ENCODE measurements at places on chromosomes 6 and 20. TPM values are rescaled to one million over a fixed set of nuclear protein-coding genes. Genes with fewer than 3 reads are reported as not detected.
A peak's percentile ranks its signal among the peaks of the same experiment; 100 is the strongest.

DNA sequence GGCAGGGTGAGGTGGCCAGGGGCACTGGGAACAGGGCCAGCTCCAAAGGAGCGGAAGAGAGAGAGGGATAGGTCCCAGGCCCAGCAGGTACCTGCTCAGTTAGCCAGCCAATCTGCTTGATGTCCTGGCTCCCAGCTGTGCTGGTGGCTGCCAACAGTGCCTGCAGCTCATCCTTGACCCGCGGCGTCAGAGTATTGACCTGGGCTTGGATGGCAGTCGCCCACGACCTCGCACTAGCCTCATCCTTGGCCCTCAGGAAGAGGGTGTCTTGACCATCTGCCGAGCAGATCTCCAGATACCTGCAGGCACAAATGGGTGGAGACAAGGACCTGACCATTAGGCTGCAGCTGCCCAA lies 11.1 kb upstream of the CDK5RAP1 start:
- no peak for DNase-seq

GRCh38 chr20:60840971-60841370 lies 411.1 kb upstream of the CDH4 start:
- DNase-seq = no peak

- DNase-seq = no peak
Observed at GRCh38 chr6:142898927-142899895, 45.8 kb downstream of the HIVEP2 start.

- no peak for DNase-seq
Observed at GRCh38 chr20:37262505-37262904, 891 bp upstream of the GHRH start.

GRCh38 chr6:100420711-100421110 lies 44.0 kb downstream of the SIM1 start:
- DNase-seq = no peak

- no peak for DNase-seq
Observed at GRCh38 chr6:131524695-131525336, 48.2 kb upstream of the ARG1 start.

DNA sequence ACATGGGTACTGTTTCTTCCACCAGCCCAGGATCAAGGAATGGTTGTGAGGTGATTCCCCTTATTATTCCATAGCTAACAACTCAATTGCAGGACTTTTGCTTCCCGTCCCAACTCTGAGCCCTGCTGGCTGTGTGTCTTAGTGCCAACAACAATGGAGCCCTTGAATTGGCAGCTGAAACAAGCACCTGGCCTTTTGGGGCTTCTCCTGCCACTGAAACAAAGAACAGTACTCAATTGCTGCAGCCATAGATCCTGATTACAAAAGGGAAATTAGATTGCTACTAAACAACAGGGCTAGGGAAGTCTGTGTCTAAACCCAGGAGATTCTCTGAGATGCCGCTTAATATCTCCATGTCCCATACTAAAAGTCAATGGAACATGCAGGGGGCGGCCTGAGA lies 61.3 kb upstream of the CARMIL1 start:
- no peak for DNase-seq

DNA sequence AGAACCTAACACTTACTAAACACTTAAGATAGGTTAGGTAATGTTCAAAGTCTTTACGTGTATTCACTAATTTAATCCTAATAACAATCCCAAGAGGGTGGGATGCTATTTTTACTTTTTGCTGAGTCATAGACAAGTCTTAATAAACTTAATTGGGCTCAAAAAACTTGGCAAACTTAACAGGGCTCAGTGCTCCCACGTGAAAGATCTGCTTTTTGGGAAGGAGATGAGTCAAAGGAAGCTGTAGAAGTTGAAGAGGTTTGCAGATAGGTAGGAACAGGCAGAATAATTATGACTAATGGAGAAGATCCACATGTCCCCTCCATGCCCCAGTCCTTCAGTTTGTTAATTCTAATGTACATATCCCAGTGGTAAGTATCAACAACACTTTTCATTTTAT lies 44.5 kb upstream of the STMND1 start:
- no peak for DNase-seq

DNA sequence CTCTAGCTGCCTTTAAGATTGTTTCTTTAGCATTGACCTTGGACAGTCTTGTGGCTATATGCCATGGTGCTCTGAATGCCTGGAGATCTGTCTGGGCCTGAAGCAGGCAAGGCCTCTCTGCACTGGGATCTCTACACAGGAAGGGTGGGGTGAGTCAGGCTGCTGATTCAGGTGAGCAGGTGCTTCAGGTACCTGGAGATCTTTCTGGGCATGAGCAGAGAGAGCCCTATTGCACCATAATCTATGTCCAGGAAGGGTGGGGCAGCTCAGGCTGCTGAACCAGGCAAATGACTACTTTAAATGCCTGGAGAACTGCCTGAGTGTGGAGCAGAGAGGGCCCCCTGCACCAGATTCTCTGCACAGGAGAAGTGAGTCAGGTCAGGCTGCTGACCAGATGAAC lies 94.5 kb downstream of the TPBG start:
- no peak for DNase-seq

GRCh38 chr6:14641423-14642135 lies 524.0 kb downstream of the CD83 start:
- no peak for DNase-seq

GRCh38 chr6:35752330-35752729 lies 15.5 kb downstream of the ARMC12 start:
- DNase-seq = no peak

GRCh38 chr6:133854364-133855275 lies 34.3 kb upstream of the TCF21 start:
- DNase-seq = peak; percentile 63

- peak; percentile 83 for DNase-seq
Observed at GRCh38 chr6:25556516-25556915, 95.5 kb upstream of the SCGN start.

DNA sequence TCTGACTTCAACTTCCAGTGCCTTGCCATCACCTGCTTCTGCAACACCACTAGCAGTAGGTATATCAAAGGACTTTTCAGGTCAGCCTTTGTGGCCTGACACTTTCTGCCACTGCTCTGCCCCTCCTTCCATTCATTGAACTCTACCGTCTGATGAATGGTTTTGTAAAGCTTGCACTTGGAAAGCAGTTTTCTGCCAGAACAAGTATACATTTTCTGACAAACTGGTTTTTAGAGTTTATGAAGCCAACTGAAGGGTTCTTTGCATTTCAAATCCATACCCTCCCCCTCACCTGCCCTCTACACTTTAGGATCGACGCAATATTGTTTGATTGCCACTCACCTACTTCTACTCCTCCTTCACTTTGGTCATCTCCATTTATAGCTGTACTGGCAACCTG lies 603.1 kb downstream of the HACE1 start:
- no peak for DNase-seq

DNA sequence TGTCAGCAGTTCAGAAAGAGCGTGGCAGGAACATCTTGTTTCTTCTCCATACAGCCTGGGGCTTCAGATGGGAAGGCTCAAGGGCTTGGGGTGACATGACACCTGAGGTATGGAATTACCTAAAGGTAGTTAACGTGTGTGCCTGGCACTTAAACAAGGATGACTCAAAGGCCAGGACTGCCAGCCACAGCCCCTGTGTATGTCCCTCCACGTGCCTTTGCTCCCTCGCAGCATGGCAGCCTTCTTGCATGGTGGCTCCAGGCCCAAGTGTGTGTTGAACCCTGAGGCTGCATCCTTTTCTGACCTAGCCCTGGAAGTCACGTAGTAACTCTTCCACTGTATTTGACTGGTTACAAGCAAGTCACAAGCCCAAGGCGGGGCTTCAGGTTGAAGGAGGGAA lies 33.6 kb upstream of the MYL9 start:
- DNase-seq = no peak

The MYBL2 gene
- 1.3 TPM for total RNA-seq

The NT5E gene
- 41.0 TPM for total RNA-seq

The KIAA1755 gene
- total RNA-seq = 5.1 TPM

The SUMO4 gene
- total RNA-seq = 1.9 TPM

The TRERF1 gene
- 8.4 TPM for total RNA-seq

The LY86 gene
- 6.1 TPM for total RNA-seq

Data from kidney (tissue), 22 donors.